ENCODE measurements at places on chromosomes 5 and 9. TPM values are rescaled to one million over a fixed set of nuclear protein-coding genes. Genes with fewer than 3 reads are reported as not detected.

DNA sequence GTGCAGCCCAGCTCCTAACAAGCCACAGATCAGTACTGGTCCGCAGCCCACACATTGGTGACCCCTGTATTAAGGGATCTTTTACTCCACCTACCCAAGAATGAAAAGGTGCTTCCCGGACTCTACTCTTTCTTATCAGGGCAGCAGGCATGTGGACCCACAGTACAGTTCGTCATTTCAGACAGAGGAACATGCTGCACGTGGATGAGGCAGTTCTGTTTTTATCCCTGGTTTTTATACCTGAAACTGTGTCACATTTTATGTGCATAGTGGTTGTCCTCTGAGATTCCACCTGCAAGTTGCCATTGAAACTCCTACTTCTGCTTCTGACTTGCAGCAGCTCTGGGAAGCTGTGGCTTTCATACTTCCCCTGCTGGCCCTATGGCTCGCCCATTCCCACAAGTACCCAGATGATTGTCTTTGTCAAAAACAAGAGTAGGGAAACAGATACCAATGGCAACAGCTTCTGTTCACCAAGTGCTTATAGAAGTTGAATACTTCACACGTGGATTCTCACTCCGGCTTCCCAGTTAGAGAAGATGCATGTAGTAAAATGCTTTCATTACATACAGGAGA is 208.0 kb downstream of the TRIO start:
- no peak for DNase-seq

GRCh38 chr9:37156205-37156604 is 35.8 kb downstream of the ZCCHC7 start:
- DNase-seq = no peak

DNA sequence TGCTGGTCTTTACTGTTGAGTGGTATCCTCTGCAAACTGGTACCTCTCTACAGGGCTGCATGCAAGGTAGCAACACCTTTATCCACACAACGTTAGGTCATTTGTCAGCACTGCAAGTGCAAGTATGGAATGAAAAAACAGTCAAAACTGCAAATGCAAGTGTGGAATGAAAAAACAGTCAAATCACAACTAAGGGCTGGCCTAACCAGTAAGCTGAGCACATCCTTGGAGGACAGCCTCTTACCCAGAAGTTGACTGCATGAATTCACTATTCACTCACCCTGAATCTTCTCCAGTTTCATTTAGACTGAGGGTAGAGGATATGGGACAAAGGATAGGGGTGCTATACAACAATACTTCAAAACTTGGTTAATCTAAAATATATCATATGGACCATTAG is 158.4 kb downstream of the PPP2R2B start:
- DNase-seq = no peak

- DNase-seq = no peak
Observed at GRCh38 chr5:658103-658502, 35.0 kb downstream of the TPPP start.

ADAM19 gene
- total RNA-seq = 10.4 TPM

CDH9 gene
- total RNA-seq = not detected
